ENCODE measurements at places on chromosomes 3 and 15.

DNA sequence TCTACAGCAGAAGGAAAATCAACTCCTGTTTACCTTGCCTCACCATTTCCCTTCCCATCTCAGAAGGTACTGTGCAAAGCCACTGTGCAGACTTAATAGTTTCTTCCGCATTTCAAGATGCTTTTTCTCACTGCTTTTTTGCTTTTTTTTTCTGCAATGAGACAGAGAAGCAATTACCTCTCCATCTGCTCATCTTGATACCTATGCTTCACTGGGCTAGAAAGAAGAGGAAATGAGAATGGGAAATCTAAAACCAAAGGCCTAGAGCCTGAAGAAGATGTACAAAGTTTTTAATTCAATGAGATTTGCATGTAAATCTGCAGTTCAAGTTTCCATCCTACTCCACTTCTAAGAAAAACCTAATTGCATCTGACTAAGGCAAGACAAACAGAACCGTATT lies 238.1 kb upstream of the SETMAR start:
- no peak for DNase-seq

GRCh38 chr3:194579091-194579606 lies 54.1 kb downstream of the TMEM44 start:
- no peak for DNase-seq

GRCh38 chr3:15805756-15806266 lies 8.0 kb upstream of the ANKRD28 start:
- DNase-seq, result no peak

DNA sequence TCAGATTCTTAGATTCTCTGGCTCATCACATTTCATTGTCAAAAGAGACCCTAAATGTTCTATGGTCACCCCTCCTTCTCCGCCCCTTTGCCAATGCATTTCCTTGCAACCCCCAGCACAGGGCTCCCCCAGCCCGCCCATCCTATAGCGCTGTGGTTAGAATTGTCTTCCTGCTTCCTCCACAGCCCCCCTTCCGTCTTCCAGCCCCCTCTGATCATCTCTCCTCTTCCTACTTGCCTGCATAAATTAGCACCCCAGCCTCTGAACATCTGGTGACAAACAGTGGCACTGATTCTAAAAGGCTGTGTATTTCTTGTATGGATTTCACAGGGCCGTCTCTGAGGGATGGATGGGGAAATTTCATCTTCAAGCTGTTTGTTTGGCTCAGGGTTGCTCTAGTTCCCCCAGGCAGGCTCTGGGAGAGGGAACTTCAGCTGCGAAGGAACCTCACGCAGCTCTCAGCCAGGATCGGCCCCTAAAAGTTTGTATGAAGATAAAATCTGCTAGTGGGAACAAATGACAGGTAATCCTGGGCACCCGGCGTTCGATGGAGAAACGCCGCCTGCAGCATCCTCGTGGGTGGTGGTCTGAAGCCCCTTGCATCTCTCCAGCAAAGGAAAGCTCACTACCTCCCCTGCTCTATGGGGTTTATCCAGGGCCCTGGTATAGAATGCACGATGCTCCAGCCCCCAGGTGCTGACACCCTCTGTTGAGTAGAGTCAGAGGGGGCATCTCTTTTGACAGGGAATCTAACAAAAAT lies 83.0 kb downstream of the WNT7A start:
- DNase-seq, result no peak

- peak; percentile 51 for DNase-seq
These were observed at the start of gene GALK2 for GRCh38 chr15:49169880-49170597. GALK2 (plus strand) TSS chr15:49170247; CDS start chr15:49170323, 76 bp downstream.

- DNase-seq, result no peak
These were observed 210.0 kb upstream of the TRIM42 start for GRCh38 chr3:140467796-140468315.

- no peak for DNase-seq
These were observed 94.1 kb downstream of the PYDC2 start for GRCh38 chr3:191555037-191555436.

GRCh38 chr3:126154391-126155279 lies 25.8 kb downstream of the ALDH1L1 start:
- DNase-seq, result no peak

- no peak for DNase-seq
These were observed 6.0 kb downstream of the UBL7 start for GRCh38 chr15:74454764-74455500.

GRCh38 chr3:53554559-53555067 lies 60.2 kb downstream of the CACNA1D start:
- no peak for DNase-seq

- no peak for DNase-seq
These were observed 824.5 kb downstream of the CADM2 start for GRCh38 chr3:85783291-85783690.

- no peak for DNase-seq
These were observed 140.9 kb downstream of the RPLP1 start for GRCh38 chr15:69593488-69593887.

- DNase-seq, result no peak
These were observed 12.6 kb upstream of the COL8A1 start for GRCh38 chr3:99625643-99626416.

DNA sequence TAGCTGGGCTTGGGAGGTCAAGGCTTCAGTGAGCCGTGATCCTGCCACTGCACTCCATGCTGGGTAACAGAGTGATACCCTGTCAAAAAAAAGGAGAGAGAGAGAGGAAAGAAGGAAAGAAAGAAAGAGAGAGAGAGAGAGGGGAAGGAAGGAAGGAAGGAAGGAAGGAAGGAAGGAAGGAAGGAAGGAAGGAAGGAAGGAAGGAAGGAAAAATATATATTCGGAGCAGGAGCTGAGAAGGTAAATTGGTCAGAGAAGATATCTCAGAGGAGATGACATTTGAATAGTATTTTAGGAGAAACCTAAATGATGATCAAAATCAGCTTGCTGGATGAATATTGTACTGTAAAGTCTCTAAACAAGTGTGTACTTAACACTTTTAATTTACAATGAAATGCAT lies 633.1 kb downstream of the ZPLD1 start:
- no peak for DNase-seq

Data from stimulated activated CD8-positive, alpha-beta memory T cell treated with anti-CD3 and anti-CD28 coated beads, Interleukin-15, amount 100 ng/mL, for 4 hours (primary cell).